ENCODE measurements at places on chromosomes 13 and 19. TPM values are rescaled to one million over a fixed set of nuclear protein-coding genes. Genes with fewer than 3 reads are reported as not detected.

DNA sequence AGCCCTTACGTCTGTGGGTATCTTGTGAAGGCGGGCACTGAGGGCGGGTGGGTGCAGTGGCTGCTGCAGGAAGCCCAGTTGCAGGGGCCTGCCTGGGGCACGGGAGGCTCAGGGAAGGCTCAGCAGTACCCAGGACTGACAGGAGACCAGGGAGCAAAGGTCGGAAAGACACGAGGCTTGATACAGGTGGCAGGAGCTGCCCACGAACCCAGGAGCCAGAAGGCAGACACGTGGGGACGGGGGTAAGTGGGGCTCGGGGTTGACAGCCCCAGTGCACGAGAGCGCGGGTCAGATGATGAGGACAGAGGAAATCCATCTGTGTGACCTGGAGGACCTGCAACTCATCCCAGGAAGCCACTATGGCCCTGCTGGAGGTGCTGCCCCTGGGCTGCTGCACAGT, 25.3 kb downstream of the ELAVL1 start:
- no peak for DNase-seq

DNA sequence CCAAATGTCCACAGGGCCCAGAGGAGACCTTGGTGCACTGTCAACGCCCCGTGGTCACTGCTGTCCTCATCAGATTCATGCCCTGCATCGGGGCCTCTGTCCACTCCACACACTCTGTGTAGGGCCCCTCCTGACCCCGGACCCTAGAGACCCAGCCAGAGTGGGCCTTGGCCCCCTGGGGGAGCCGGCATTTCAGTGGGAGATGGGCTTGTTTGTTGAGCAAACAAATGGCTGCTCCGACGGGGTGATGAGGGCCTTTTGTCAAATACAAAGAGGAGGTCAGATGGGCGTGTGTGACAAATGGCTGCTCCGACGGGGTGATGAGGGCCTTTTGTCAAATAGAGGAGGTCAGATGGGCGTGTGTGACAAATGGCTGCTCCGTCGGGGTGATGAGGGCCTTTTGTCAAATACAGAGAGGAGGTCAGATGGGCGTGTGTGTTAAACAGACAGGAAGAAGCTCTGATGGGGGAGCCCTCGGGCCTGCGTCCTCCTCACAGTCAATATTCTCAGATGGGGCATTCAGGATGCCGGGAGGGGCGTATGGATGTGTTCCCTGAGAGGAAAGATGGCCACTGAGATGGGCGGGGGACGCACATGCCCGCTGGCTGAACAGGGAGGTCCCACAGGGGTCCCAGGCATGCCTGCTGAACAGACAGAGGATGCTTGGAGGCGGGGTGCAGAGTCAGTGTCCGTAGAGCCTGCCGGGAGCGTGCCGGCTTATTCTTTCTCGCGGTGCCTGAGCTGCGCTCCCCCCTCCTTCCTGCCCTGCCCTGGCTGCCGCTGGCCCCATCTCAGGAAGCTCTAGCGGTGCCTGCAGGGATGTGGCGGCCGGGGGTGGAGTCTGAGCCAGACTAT, 36.3 kb downstream of the SMIM24 start:
- DNase-seq = peak; percentile 92

- DNase-seq = no peak
These were observed 10.8 kb upstream of the ZNF91 start for GRCh38 chr19:23406091-23406490.

GRCh38 chr19:1850809-1851653, 2.7 kb upstream of the REXO1 start:
- no peak for DNase-seq

DNA sequence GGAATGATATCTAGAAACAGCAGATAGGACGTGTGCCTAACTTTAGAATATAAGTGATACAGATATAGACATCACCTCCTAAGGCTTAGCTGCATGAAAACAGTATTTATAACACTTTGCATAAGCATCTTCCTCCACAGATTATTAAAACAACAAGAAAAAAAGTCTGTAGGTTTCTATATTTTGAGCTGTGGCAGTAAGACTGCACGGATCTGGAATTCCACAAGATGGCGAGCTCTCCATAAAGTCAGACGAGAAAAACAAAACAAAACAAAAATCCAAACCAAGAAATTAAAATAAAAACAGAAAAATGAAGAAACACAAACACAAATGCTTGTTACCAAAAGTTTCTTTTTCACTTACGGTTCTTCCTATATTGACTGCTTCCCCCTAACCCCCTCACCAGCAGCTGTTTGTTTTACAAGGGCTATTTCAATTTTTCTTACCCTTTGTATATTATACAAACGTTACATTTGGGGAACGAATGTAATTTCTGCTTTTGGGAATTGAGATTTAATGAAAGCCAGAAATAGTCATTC, 285.8 kb downstream of the MYO16 start:
- peak; percentile 24 for DNase-seq

DNA sequence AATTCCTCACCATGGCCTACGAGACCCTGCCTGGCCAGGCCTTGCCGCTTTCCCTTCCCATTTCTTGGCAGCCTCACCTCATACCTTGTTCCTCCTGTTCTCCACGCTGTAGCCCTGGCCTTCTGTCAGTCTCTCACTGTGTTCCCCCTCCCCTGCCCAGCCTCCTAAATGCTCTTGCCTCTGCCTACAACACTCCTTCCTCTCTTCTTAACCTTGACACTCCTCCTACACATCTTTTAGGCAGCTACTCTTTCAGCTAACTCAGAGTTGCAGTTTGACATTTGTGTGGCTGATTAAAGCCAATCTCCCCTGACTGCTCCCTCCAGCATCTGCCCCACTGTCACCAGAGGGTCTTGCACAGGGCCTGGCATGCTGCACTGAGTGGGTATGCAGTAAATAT, 150.8 kb downstream of the FLT1 start:
- DNase-seq = no peak

- no peak for DNase-seq
These were observed 3.0 kb downstream of the ZC3H4 start for GRCh38 chr19:47110521-47111005.

GRCh38 chr19:51359294-51359693, 6.9 kb downstream of the ETFB start:
- peak; percentile 98 for DNase-seq

DNA sequence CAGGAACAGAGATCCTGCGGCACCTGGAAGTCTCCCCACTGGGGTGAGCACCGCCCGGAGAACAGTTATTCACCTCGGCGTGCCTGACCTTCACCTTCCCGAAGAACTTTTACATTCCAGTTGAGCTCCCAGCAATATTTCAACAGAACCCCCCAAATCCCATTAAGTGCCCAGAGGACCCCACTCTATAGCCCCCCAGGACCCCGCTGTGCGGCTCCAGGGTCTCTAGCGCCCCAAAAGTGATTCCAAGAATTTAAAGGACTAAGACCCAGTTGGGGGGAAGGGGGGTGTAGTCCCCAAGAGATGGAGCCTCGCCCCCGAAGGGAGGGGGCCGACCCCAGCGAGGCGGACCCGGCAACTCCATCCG, 480 bp downstream of the GPR108 start:
- no peak for DNase-seq

DNA sequence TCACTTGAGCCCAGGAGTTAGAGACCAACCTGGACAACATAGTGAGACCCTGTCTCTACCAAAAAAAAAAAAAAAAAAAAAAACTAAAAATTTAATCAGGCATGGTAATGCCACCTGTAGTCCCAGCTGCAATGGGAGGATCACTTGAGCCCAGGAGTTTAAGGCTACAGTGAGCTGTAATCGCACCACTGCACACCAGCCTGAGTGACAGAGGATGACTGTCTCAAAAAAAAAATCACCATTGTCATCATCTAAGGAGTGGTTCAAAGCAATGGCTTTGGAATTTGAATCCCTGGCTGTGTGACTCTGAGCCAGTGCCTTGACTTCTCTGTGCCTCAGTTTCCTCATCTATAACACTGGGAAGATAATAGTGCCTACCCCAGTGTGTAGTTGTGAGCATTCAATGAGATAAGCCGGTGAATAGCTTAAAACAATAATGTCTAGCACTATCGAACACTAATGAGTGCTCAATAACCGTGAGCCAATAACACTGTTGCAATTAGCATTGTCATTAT, 11.5 kb downstream of the IGSF23 start:
- DNase-seq = no peak

DNA sequence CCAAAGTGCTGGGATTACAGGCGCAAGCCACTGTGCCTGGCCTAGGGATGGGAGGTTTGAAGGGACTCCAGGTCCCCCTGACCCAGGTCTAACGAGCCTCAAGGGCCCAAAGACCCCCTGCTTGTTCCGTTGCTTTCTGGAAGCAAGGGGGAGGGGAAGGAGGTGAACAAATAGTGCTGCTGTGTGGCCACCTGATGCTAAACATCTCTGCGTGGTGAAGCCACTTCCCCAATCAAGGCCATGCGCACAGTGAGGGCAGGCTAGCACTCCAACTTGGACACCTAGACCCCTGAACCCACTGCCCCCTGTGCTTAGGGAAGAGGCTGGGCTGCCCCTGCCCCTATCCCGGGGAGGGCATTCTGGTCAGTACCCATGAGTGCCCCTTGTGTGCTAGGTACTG, 24.0 kb downstream of the CARM1 start:
- no peak for DNase-seq

DNA sequence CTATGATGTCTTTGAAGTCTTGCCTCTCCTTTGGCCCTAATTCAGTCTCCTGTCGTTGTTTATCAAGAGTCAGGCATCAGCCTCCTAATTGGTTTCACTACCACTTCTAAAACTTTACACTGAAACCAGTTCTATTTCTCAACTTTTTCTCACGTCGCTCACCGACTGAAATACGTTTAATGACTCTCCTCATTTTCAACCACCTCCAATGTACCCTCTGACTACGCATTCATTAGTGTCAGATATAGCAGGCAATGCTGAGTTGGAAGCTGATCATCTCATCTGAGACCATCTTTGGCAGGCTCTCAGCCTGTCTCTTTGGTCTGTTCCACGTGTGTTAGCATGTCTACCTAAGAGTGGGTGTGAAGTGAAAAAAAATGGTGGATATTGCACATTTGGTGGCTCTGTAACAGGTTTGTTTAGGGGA, 128.1 kb downstream of the KL start:
- DNase-seq = no peak

DNA sequence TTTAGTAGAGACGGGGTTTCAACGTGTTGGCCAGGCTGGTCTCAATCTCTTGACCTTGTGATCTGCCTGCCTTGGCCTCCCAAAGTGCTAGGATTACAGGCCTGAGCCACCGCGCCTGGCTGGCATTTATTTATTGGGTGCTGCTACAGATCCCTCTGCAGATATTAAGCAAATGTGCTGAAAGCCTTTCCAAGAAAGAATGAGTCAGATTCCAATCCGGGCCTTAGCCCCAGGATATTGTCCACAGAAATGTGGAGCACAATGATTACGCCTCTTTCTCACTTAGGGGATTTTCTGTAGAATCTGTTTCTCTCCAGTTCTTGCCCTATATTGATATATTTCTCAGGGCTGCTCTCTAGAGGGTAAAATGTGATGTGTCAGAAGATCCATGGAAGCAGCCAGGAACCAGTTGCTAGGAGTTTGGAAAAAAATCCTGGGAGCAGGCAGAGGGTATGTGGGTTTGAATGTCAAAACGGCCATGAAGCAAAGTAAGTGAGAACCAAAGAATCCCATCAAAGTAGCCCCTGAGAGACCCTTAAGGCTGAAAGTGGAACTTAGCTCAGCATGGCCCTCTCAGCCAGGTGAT, 24.8 kb upstream of the IGFL4 start:
- peak; percentile 80 for DNase-seq

DNA sequence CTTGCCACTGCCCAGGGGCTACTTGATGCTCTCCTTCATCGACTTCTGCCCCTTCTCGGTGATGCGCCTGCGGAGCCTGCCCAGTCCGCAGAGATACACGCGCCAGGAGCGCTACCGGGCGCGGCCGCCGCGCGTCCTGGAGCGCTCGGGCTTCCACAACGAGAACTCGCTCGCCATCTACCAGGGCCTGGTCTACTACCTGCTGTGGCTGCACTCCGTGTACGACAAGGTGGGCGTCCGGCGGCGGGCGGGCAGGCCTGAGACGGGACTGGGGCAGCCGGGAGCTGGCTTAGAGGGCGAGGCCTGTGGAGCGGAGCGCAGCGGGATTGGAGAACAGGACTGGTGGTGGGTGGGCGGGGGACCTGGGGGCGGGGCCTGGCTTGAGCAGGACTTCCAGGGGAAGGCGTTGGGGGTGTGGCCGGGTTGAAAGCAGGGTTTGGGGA, 12.7 kb upstream of the PSMD8 start:
- DNase-seq = peak; percentile 78

- no peak for DNase-seq
These were observed 22.5 kb upstream of the SHKBP1 start for GRCh38 chr19:40553885-40554857.

DNA sequence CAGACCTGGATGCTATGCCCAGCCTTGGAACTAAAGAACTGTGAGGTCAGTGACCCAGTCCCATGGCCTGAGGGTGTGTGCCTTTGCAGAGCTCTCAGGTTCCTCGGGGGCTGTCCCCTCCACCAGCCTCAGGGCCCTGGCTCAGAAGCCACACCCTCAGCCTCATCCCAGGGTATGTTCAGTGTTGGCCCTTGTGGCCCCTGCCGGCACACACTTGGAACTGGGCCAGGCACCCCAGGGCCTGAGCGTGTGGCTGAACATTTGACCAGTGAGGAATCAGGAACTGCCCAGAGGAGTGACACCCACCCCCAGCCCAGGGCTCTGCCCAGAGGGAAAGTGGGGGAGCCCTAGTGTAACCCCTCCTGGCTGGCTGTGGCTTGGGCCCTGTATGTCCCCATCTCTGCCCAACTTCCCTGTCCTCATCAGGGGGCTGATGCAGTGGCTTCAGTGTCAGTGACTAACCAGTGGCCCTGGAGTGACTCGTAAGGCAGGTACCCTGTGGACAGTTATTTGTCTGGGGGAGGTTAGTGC, 10.0 kb downstream of the NKPD1 start:
- DNase-seq = no peak

GRCh38 chr19:2064395-2064787, 13.3 kb upstream of the MKNK2 start:
- no peak for DNase-seq

GRCh38 chr13:33285420-33286124, at the start of gene STARD13:
TSS of gene STARD13 (minus strand) at chr13:33285755. CDS start at chr13:33285638, 117 bp downstream.
- DNase-seq = peak; percentile 99

Gene ZNF470
- total RNA-seq = 12.0 TPM

Gene HPN
- 0.24 TPM for total RNA-seq

Gene SBSN
- 2.2 TPM for total RNA-seq

Gene KLHL1
- total RNA-seq = 1.4 TPM

Gene SHISA7
- 1.2 TPM for total RNA-seq

Gene ZNF729
- 10.6 TPM for total RNA-seq

Gene CRLF1
- total RNA-seq = 10.1 TPM

Gene TLE6
- 7.5 TPM for total RNA-seq

Gene C3
- total RNA-seq = 48.4 TPM

Gene BRSK1
- not detected for total RNA-seq

Gene CFAP97D2
- total RNA-seq = 7.5 TPM

Measured in umbilical cord (tissue), 2 donors.